Naive thymus-derived CD8-positive, alpha-beta T cell (primary cell): ENCODE measurements at places on chromosomes 5 and 9. TPM values are rescaled to one million over a fixed set of nuclear protein-coding genes. Genes with fewer than 3 reads are reported as not detected.
A peak's percentile ranks its signal among the peaks of the same experiment; 100 is the strongest.

- peaks cover 18% of the 10 kb centered on the region for H3K36me3 ChIP-seq
- peaks cover 51% of the 10 kb centered on the region for H3K4me1 ChIP-seq
- no peak for DNase-seq
- no peaks in the 10 kb centered on the region for H3K27me3 ChIP-seq
- H3K27ac ChIP-seq, result no peak overlapping the region
Measured at GRCh38 chr5:98781964-98782363, 8.5 kb downstream of the RGMB start.

DNA sequence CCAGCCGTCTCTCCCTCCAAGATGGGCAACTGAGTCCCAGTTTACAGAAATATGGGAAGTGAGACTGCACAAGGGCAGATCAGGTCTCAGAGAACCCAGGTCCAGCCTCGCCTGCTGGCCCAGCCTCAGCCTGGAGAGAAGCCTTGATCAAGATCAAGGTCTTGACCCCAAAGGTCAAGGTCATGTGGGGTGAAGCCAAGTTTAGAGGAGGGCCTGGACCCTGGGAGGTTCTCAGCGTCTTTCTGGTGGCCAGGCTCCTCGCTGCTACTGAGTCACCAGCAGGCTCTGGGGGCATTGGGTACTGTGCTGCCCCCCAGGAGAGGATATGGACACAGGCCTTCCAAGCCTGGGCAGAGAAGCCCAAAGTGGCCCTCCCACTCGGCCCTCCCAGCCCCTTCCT lies 8.8 kb downstream of the IPPK start:
- H3K4me1 ChIP-seq, result peaks cover 42% of the 10 kb centered on the region
- DNase-seq, result no peak
- H3K36me3 ChIP-seq, result peaks cover 4% of the 10 kb centered on the region
- H3K4me3 ChIP-seq, result no peak overlapping the region

- H3K27ac ChIP-seq, result no peak overlapping the region
- peaks cover 21% of the 10 kb centered on the region for H3K4me1 ChIP-seq
- DNase-seq, result no peak
- H3K4me3 ChIP-seq, result no peak overlapping the region
- H3K36me3 ChIP-seq, result no peaks in the 10 kb centered on the region
Measured at GRCh38 chr9:21591221-21592062, 109.3 kb upstream of the IFNE start.

DNA sequence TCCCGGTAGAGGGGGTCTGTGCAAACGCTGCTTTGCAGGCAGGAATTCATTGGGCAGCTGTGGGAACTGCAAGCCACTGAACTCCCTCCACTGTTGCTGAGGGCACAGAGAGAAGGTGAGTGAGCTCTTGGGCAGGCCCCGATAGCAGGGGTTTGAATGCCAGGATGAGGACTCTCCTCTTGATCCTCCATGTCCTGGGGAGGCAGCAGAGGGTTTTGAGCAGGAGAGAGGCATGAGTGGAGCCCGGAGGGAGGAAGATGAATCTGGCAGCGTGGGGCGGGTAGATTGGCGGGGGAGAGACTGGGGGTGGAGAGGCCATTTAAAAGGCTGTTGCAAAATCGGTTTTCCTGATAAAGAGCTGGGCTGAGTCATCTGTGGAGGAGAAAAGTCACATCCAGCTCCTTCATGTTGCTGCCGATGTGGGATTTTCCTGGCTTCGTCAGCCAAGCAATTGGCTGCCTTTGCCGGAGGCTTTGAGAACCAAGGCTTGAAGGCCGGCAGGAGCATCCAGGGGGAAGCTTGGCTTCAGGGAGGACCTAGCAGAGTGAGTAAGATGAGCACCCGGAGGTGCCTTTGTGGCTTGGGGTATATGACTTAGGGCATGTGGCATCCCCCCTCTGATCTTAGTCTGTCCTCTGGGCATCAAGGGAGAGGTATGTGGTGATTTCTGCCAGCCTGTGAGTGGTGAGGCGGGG lies at the start of gene SYNPO:
Gene SYNPO, plus strand, starts transcription at position 350 of the 695 bp plus-strand sequence. CDS start 7,616 bp downstream, outside the sequence.
- H3K27me3 ChIP-seq, result peaks cover 30% of the 10 kb centered on the region
- no peak within 1 kb of the TSS for H3K4me3 ChIP-seq
- H3K4me1 ChIP-seq, result no peaks in the 10 kb centered on the region

DNA sequence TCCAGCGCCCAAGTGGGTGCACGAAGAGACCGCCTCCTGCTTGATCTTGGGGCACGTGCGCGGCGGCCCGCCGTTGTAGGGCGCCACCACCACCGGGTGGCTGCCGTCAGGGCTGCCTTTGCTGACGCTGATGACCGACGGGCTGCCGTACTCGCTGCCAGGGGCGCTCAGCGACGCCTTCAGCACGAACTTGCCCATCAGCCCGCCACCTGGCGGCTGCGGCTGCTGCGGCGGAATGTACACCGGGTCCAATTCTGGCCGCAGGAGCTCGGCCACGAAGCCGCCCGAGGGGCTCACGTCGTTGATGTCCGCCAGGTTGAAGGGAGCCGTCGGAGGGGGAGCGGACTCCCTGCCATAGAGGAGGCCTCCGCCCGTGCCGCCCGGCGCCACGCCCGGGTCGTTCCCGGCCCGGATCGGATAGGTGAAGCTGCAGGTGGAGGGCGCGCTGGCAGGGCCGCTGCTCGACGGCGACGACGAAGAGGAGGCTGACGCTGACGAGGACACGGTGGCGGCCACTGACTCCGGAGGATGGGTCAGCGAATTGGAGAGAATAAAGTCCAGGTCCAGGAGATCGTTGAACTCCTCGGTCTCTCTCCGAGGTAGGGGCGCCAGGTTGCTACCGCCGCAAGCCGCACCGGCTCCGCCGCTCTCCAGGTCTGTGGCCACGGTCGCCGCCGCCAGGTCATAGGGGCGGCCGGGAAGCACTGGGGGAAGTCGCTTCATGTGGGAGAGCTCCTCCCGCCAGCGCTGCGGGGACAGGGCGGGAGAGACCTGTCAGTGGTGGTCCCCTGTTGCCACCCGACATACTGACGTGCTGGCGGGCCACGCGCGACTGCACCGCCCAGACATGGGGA lies 1.8 kb downstream of the KLF4 start:
- H3K36me3 ChIP-seq, result no peaks in the 10 kb centered on the region
- no peak overlapping the region for H3K27ac ChIP-seq
- peaks cover 37% of the 10 kb centered on the region for H3K27me3 ChIP-seq
- no peak for DNase-seq
- H3K4me1 ChIP-seq, result peaks cover 6% of the 10 kb centered on the region
- H3K4me3 ChIP-seq, result peak overlapping the region; percentile 43

DNA sequence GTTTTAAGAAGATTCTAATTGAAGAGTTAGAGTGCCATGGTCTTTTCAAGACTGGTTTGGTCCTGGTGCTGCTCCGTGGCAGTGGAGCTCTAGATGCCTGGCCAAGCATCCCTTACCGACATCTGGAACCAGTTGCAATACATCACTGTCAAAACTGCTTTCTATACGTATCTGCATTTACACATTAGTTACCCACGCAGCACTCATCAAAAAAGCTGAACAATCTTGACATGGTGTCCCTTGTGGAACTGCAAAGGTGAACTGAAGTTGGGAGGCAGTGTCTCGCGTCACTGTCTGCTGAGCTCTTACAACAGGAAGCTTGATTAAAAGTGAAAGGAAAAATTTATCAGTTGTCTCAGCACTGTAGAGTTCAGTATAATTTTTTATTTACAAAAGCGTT lies 82.6 kb downstream of the PBX3 start:
- no peaks in the 10 kb centered on the region for H3K36me3 ChIP-seq
- H3K27ac ChIP-seq, result peak overlapping the region; percentile 85
- peaks cover 33% of the 10 kb centered on the region for H3K4me1 ChIP-seq
- DNase-seq, result peak; percentile 38
- H3K4me3 ChIP-seq, result peak overlapping the region; percentile 77

DNA sequence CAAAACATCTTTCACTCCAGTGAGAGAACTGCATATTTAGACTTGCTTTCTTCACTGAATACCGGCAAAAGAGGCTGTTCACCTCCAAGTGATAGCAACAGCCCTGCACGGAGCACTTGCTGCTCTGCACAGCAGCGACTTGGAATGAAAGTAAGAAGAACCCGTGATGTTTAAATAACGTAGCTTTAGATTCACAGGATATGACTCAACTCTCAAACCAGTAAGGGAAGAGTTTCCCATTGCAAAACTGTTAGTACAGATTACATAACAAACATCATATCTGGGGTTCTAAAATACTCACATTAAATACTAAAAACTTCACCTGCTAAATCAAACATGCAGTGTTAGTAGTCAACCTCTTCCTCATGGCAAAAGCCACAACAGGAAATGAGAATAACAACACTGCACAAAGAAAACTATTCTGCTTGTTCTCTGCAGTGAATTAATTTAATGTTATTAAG lies 203.4 kb downstream of the MCTP1 start:
- peak overlapping the region; percentile 71 for H3K27ac ChIP-seq
- H3K4me3 ChIP-seq, result peak overlapping the region; percentile 34
- no peaks in the 10 kb centered on the region for H3K36me3 ChIP-seq
- no peak for DNase-seq

DNA sequence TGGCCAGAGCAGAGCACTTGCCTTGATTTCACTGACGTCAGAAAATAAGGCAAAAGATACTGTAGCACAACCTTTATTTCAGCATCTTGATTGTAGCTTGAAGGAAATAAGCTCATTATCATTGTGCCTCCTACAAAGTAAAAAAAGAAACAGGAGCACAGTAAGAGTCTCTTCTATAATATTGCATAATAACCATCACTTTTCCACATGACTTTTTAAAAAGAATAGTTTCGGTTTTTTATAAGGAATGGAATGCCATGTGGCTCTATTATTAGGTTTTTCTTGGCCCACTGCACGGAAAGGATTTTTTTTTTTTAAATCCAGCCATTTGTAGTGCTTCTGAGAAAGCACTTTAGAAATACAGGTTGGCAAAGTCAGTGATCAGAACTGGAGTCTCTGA lies 655.3 kb downstream of the LRRC70 start:
- no peaks in the 10 kb centered on the region for H3K4me1 ChIP-seq
- H3K27ac ChIP-seq, result no peak overlapping the region
- DNase-seq, result no peak
- no peak overlapping the region for H3K4me3 ChIP-seq

DNA sequence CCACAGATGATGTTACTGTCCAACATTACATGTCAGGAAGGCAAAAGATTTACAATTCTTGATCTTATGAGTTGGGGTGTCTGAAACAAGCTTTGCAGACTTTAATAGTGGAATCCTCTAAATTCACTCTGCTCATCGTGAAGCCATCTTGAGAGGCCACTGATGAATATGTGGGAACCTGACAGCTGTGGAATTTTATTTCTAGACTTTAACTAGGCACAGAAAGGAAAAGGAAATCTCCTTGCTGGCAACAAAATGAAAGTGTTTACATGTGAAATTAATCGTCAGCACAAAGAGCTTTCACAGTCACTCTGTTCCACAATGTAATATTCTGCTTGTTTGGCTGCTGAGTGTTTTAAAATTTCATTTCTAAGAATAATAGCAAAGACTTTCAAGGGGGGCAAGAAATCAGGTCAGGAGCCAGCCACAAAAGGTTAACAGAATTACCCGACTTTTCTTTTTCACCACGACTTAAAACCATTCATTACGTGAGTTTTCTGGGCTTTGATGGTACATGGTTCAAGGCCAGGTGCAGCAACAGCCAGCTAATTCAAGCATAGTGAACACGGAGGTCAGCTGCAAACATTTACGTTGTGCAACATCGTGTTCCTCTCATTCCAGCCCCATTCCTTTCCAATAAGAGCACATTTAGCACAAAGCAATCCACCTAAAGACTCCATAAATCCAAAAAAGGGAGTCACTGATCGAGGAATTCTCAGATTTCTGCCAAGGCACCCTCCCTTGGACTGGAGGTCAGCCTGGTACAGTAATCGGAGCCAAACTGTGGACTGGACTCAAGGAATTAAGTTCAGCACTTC lies 14.6 kb downstream of the NREP start:
- H3K27ac ChIP-seq, result peak overlapping the region; percentile 12
- no peaks in the 10 kb centered on the region for H3K27me3 ChIP-seq
- H3K4me1 ChIP-seq, result peaks cover 22% of the 10 kb centered on the region
- H3K36me3 ChIP-seq, result no peaks in the 10 kb centered on the region
- peak overlapping the region; percentile 26 for H3K4me3 ChIP-seq

DNA sequence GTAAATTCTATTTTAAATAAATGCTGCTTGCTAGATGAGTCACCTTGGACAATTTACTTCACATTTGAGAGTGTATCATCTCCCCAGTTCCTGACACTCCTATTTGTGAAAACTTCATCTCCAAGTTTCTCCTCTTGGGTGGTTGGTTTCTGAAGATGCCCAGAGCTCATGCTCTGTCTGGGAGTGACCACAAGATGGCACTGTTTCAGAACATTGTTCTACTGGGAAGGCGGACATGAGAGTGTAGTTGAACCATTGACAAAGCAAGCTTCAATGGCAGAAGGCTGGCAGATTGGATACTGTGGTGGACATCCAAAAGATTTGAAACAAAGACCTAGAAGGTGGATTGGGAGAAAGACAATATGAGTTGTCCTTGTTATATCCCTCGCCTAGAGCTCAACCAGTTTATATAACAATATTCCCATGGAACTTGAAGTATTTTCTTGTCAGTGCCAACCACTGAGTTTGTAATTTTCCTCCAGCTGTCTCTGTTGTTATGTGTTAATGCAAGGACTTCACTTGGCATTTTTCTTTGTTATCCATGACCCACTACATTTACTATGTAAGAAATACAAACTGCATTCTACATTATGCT lies 234.3 kb upstream of the ANKH start:
- H3K27ac ChIP-seq, result no peak overlapping the region
- no peaks in the 10 kb centered on the region for H3K27me3 ChIP-seq
- H3K36me3 ChIP-seq, result no peaks in the 10 kb centered on the region
- DNase-seq, result no peak
- H3K4me3 ChIP-seq, result no peak overlapping the region
- H3K4me1 ChIP-seq, result peaks cover 4% of the 10 kb centered on the region

- no peaks in the 10 kb centered on the region for H3K4me1 ChIP-seq
- no peak overlapping the region for H3K4me3 ChIP-seq
- no peak overlapping the region for H3K27ac ChIP-seq
- DNase-seq, result no peak
Measured at GRCh38 chr5:18098691-18099090, 464.4 kb downstream of the TAF11L14 start.

DNA sequence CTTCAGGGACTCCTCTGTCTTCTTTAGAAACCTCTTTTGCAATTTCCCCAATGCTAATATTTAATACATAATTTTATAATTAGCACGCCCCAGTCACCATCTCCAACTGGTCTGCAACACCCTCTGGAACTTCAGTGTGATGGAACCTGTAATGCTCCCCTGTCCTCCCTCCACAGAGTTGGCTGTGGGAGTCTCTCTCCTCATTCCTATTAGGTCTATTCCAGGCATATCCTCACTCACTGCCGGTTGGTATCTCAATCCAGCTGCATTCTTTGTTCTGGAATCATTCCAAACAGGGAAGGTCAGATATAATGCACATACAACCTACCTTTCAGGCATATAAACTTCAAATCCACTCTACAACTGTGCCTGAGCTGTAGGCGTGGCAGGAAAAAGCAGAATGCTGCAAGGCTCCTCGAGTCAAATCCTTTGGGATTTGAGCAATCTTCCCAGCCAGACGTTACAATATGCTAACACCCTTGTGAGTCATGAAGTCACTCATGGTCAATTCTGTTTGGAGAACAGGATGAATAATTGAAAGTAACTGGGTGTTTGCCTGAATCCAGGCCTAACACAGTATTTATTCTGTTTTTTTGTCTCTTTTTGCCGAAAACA lies 293.8 kb downstream of the CWC27 start:
- H3K36me3 ChIP-seq, result no peaks in the 10 kb centered on the region
- DNase-seq, result no peak

Gene GMCL2
- total RNA-seq, result not detected

Gene F12
- not detected for total RNA-seq

Gene PCA3
- total RNA-seq, result not detected

Gene EPB41L4A
- not detected for total RNA-seq

Gene TMOD1
- total RNA-seq, result 0.96 TPM

Gene TMEM171
- not detected for total RNA-seq

Gene FBXW5
- 93.1 TPM for total RNA-seq

Gene CD180
- total RNA-seq, result 1.4 TPM

Gene RELL2
- 23.9 TPM for total RNA-seq

Gene AK1
- 52.2 TPM for total RNA-seq

Gene CDH12
- not detected for total RNA-seq

Gene PCDHB9
- total RNA-seq, result not detected
